A172 (cell line): ENCODE measurements at places on chromosomes 1 and 21. TPM values are rescaled to one million over a fixed set of nuclear protein-coding genes. Genes with fewer than 3 reads are reported as not detected.
A peak's percentile ranks its signal among the peaks of the same experiment; 100 is the strongest.

GRCh38 chr1:29835874-29836273 lies 599.6 kb downstream of the PTPRU start:
- no peak for DNase-seq

- no peak for DNase-seq
Measured at GRCh38 chr1:243970077-243970476, 81.0 kb upstream of the ZBTB18 start.

- no peak for DNase-seq
Measured at GRCh38 chr1:11558276-11558675, 79.3 kb downstream of the DISP3 start.

DNA sequence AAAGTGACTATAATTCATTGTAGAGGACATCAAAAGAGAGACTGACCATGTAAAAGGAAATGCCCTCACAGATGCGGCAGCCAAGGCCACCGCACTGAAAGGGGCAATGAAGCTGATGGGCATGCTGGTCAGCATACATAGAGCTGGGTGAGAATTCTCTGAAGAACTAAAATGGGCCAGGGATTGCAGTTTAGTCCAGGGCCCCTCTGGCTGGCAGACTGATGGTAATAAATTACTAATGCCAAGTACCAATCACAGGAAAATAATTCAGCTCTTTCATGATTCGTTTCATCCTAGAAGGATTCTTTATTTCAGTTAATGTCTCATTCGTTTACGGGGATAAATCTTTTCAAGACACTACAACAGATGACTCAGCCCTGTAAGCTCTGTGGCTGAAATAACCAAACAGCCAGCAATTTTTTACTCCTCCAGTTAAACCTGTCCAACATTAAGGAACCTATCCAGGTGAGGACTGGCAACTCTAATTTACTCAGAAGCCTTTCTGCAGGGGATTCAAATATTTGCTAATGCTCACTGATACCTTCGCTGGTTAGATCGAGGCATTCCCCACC lies 56.9 kb upstream of the MAP1LC3C start:
- peak; percentile 75 for DNase-seq

GRCh38 chr1:20704390-20705202 lies 13.2 kb downstream of the KIF17 start:
- no peak for DNase-seq

DNA sequence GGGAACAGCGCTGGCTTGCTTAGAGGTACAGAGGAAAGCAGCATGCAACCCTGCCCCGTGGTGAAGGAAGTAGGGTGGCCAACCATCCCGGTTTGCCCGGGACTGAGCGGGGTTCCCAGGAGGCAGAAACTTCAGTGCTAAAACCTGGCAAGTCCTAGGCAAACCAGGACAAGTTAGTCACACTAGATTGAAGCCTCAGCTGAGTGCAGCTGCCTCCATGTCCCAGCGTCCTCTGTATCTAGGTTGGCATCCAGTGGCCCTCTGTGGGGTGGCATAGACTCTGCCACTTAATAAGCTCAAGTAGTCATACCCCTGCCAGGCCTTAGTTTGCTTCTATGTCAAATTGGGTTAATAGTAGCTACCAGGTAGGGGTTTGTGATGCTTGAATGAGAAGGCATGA lies 67.1 kb downstream of the ATP2B4 start:
- no peak for DNase-seq

DNA sequence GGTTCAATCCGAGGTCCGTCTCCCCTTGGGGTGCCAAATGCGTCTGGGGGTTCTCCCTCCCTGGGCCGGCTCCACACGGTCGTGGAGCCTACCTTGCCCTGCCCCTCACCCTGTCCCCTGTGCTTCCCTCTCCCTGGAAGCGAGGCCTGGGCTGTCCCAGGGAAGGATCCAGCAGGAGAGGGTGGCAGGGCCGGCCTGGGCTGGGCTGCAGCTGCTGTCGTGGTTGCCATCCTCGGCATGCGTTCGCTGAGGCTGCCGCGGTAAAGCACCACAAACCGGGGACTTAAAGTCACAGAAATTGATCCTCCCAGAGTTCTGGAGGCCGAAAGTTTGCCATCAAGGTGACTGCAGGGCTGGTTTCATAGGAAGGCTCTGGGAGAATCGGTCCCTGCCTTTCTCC lies 123.0 kb upstream of the TMPRSS2 start:
- DNase-seq = no peak

GRCh38 chr1:181099152-181100014 lies 10.9 kb downstream of the IER5 start:
- peak; percentile 66 for DNase-seq

DNA sequence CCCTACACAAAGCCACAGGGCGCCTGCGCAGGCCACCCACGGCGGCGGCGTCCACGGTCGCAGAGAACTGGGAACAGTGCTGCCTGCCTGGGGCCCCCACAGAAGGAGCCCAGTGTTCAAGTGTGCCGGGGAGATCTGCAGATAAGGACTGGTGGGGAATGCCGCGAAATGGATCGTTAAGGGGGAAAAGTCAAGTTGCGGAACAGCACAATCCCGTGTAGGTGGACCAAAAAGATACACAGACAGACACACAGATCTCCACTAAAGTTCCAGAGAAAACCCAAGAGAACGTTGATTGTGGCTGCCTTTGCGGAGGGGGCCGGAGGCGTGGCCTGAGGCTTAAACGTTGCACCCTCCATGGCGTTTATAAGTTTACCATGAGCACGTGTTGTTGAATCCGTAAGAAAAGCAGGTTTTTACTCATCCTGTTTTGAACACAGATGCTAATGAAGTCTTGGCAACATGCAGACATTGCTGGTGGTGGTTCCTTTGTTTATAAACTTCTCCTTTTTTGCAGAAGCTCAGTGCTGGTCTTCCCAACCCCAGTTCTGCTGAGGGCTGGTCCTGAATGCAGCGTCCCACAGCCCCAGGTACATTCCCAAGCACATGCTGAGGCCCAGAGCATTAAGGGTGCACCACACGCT lies 4.1 kb downstream of the SPATC1L start:
- no peak for DNase-seq

GRCh38 chr1:160629286-160630210 lies 17.3 kb downstream of the SLAMF1 start:
- no peak for DNase-seq

GRCh38 chr1:214660900-214661299 lies 57.9 kb downstream of the CENPF start:
- DNase-seq = no peak

GRCh38 chr1:30129001-30129408 lies 594.4 kb downstream of the MATN1 start:
- DNase-seq = no peak

- no peak for DNase-seq
Measured at GRCh38 chr1:54668567-54668966, 27.0 kb downstream of the MROH7 start.

- no peak for DNase-seq
Measured at GRCh38 chr1:47579809-47580208, 142.0 kb downstream of the FOXD2 start.

- no peak for DNase-seq
Measured at GRCh38 chr1:27148591-27148990, 6.3 kb downstream of the SLC9A1 start.

- no peak for DNase-seq
Measured at GRCh38 chr1:45317166-45317565, 9.5 kb upstream of the HPDL start.

DNA sequence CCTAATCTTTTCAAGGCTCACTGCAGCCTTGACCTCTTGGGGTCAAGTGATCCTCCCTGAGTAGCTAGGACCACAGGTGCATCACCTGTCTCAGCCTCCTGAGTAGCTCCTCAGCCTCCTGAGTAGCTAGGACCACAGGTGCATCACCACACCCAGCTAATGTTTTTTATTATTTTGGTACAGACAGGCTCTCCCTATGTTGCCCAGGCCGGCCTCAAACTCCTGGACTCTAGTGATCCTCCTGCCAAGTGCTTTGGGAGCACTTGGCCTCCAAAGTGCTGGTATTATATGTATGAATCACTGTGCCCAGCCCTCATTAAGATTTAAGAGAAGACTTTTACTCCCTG lies 58.5 kb upstream of the S1PR1 start:
- no peak for DNase-seq

DNA sequence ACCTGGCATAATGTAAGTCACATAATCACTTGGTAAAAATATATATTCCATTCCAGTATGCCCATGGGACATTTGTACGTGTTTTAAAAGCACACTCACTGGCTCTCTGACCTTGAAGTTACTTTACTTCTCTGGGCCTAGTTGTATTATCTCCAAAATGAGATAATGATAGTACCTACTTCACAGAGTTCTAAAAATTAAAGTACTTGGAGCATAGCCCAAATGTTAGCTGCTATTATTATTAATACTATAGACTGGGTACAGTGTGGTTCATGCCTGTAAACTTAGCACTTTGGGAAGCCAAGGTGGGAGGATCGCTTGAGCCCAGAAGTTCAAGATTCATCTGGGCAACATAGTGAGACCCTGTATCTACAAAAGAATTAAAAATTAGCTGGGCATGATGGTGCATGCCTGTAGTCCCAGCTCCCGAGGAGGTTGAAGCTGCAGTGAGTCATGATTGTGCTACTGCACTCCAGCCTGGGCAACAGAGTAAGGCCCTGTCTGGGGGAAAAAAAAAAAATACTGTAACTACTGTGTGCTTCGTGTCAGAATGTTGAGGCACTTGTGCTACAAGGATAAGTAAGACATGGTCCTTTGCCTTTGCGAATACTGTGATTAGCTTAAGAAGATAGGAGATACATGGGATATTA lies 45.7 kb downstream of the TDRD5 start:
- no peak for DNase-seq

- no peak for DNase-seq
Measured at GRCh38 chr1:203186446-203187303, at the start of gene CHI3L1. TSS of gene CHI3L1 (minus strand) at chr1:203186704. CDS start at chr1:203186623, 81 bp downstream.

GRCh38 chr1:206036663-206037455 lies 13.2 kb upstream of the CTSE start:
- no peak for DNase-seq

GRCh38 chr1:116439701-116440100 lies 66.7 kb downstream of the ATP1A1 start:
- DNase-seq = no peak

- no peak for DNase-seq
Measured at GRCh38 chr1:97877307-97877706, 43.5 kb downstream of the DPYD start.

DNA sequence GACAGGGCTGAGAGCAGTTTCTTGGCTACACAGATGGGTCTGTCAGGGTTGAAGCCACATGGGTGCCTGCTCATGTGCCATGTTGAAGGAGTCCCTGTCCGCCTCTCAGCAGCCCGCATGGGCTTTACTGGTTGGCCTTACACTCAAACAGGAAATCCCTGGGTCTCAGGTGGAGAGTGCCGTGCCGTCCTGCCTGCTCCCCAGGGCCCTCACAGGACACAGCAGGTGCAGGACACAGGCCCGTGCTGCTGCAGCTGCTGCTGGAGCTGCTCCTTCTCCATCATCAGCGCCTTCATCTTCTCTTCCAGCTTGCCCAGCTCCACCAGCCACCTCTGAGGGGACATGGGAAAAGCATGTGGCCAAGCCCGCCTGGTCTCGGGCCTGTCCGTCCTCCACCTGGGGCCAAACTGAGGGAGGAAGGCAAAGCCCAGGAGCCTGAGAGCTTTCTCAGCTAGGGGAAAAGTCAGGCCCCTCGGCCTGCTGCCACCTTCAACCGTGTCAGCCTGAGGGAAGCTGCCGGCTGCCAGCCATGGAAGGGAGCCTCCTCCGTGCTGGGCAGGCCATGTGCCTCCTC lies 5.5 kb downstream of the SLFNL1 start:
- DNase-seq = no peak

DPM3 gene
- total RNA-seq = 37.4 and 116 TPM in 2 replicates

C1orf226 gene
- total RNA-seq = 1.9 and 2.9 TPM in 2 replicates

SLC25A24 gene
- total RNA-seq = 77.7 and 90.1 TPM in 2 replicates
